ENCODE measurements at places on chromosomes 12 and 14.
A peak's percentile ranks its signal among the peaks of the same experiment; 100 is the strongest.

DNA sequence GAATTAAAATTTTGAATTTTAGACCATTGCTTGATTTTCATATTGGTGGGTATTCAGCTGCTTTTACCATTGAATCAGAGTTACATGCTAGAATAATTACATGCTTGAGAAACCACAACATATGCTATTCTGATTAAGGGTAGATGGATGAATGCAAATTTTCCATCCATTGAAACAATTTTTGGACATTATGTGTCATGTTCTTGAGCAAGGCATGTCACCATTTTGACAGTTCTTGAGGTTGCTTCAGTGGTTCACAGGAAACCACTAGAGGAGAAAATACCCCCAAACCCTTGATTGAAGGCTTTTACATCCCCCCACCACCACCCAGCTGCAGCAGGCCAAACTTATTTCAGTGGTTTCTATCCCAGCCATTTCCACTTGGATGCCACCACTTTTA lies 13.5 kb downstream of the UBR7 start:
- DNase-seq: no peak

GRCh38 chr12:104643819-104644669 lies 187.3 kb downstream of the CHST11 start:
- DNase-seq: no peak

DNA sequence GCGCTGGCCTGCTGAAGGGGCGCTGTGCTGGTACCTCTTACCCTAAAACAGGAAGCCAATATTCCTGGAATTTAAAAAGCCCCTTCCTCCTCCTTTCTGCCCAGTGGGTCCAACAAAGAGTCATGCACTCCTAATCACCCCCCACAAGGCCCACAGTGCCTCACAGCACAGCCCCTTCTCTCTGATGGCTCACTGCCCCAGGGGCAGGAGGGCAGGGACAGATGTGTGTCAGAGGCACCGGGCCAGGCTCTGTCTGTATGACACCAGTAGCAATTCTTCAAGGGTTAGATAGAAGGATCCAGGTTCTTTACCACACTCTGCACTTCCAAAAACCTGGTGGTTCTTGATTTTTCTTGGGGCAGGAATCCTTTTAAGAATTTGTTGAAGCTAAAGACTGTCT lies 8.9 kb downstream of the MYH6 start:
- DNase-seq: no peak

- no peak for DNase-seq
Measured at GRCh38 chr12:80681-81190, 14.2 kb downstream of the IQSEC3 start.

GRCh38 chr14:94310248-94310647 lies 12.9 kb downstream of the SERPINA6 start:
- no peak for DNase-seq

- no peak for DNase-seq
Measured at GRCh38 chr14:97350894-97351731, 553.9 kb downstream of the VRK1 start.

GRCh38 chr12:79983986-79984620 lies 49.2 kb upstream of the PPP1R12A start:
- DNase-seq: no peak

- DNase-seq: no peak
Measured at GRCh38 chr14:102278631-102278935, 26.4 kb downstream of the MOK start.

GRCh38 chr12:77746096-77746495 lies 84.6 kb upstream of the NAV3 start:
- no peak for DNase-seq

DNA sequence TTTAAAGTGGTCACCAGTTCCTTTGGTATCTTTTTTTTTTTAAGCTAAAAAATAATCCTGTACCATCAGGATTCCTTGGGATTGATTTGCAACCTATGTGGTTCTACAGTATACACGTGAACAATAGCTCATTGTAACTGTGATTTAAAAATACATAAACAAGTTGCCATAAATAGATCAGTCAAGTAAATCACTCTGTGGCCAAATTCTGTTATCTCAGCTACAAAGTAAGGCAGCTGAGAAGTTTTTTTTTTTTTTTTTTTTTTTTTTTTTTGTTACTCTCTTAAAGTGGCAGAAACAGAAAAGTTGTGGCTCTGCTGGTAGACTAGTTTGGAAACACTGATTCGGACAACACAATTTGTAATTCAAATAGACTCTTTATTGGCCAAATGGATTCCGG lies 104.5 kb downstream of the PRICKLE1 start:
- no peak for DNase-seq

- no peak for DNase-seq
Measured at GRCh38 chr14:99255621-99256482, 16.1 kb downstream of the BCL11B start.

DNA sequence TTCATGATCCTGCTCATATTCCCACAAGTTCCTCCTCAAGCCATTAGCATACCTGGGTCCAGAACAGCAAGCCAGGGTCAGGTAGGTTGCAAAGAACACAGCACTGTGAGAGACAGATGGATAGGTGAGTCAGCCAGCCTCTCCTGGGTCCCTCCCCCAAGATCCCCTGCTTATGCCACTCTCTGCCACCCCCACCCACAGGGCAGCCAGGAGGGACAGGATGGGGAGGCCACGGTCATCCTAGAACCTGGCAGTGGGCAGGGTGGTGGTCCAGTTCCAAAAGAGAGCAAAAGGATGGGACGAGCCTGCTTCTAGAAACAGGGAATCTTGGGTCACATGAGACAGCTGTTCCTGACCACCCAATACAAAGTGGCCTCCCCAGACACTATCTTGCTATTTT lies 12.7 kb downstream of the FAIM2 start:
- no peak for DNase-seq

GRCh38 chr12:53660041-53660440 lies 15.8 kb downstream of the ATP5MC2 start:
- DNase-seq: no peak

GRCh38 chr12:87513536-87514280 lies 515.5 kb downstream of the C12orf50 start:
- DNase-seq: no peak

GRCh38 chr12:131808744-131809371 lies 19.3 kb upstream of the MMP17 start:
- DNase-seq: no peak

GRCh38 chr12:81958406-81958805 lies 199.3 kb upstream of the PPFIA2 start:
- DNase-seq: no peak

DNA sequence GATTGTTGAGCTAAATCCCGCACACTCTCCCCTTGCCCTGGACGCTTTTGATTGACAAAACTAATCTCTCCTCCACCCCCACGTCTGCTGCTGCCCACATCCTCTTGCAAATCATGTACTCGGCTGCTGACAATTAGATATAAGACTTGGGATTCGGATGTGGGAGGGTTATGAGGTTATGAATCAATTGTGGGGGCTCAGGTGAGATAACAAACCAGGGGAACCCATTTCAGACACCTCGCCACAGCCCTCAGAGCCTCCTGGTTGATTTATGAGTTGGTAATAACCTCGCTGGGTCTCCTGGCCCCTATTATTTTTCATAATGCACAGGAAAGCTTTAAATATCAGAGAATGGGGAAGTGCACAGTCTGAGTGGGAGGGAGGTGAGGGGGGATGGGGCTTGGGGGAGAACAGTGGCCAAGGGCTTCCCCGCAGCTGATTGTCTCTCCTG lies 449.9 kb downstream of the DPF3 start:
- DNase-seq: peak; percentile 2

- no peak for DNase-seq
Measured at GRCh38 chr12:98401427-98401826, 114.0 kb upstream of the TMPO start.

DNA sequence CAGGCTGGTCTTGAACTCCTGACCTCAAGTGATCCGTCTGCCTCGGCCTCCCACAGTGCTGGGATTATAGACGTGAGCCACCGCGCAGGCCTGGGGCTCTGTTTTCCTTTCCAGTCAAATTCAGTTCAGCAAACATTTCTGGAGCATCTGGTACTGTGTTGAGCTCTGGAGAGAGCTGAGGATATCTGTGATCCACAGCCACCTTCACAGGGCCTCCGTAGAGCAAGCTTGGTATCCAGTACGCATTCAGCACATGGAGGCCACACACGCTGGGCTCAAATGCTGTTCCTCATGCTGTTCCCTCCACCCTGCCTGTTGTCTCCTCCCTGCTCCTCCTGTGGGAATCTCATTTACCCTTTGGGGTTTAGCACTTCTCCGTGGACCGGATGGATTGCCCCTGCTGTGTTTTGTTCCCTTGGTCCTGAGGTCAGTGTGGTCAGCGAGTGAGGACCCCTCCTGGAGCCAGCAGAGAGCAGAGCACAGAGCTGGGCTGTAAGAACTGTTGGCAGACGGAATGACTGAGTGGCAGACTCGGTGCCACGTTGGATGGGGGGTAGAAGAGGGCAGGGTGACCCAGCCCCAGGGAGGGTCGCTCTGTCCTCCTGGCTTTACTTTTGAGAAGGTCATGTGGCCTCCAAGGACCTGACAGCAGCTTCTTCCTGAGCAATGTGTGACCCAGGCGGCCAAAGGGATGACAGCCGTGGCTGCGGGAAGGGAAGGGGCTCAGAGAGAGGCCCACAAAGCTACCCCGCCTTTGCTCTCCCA lies 891 bp downstream of the RPS6KL1 start:
- DNase-seq: no peak

DNA sequence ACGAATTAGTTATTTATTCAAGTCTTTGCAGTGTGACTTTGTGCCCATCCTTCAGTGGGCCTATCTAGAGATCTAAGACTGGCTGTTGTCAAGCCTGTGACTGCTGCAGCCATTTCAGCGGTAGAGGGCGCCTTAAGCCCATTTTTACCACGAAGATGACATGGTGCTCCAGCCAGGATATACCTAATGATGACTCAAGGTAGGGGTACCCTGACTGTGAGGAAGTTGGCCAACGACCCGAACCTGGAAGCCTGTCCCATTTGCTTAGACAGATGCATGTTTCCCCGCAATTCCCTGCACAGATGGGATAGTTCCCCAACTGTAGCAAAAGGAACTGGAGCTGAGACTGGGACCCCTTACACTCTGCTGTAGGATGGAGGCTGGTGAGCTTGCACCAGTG lies 41.3 kb downstream of the RAB3IP start:
- DNase-seq: no peak

GRCh38 chr12:94290353-94290752 lies 142.0 kb downstream of the PLXNC1 start:
- no peak for DNase-seq

- DNase-seq: no peak
Measured at GRCh38 chr14:68145539-68145938, 326.0 kb downstream of the RAD51B start.

GRCh38 chr12:94768398-94769046 lies 118.2 kb upstream of the TMCC3 start:
- no peak for DNase-seq

DNA sequence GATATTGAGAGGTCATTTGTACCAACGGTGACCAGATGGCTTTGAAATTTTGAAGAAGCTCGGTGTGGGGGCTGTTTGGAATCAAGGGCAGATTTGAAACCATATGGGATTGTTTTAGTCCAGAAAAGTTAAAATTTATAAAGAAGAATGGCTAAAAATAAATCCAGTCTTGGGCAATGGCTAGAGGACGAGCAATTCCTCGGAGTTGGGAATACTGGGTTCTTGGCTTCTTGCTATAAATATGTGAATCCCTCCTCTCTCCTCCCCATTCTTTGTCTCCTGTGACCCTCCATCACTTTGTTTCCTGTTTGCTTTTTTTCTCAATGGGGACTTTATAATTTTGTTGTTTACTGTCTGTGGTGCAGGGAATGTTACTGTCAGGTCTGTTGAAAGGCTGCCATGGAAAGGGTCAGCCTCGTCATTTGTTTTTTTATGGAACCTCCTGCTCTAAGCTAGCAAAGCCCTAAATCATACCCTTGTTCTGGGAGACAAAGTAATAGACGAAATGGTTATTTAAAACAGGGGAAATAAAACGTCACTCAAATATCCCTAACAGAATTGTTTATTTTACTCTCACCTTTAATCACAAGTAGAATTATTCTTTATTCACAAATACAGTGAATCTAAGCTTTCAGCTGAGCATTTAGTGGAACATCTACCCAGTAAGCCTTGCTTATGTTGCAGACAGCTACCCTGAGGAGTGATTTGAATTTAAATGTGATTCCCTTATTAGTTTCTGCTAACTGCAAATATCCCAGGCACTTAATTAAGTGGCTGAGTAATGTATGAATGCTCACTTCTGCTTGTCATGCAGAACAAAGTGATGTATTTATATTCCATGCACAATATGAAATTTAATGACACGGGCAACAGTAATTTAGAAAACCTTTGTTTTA lies 273.1 kb upstream of the NOVA1 start:
- DNase-seq: no peak

DNA sequence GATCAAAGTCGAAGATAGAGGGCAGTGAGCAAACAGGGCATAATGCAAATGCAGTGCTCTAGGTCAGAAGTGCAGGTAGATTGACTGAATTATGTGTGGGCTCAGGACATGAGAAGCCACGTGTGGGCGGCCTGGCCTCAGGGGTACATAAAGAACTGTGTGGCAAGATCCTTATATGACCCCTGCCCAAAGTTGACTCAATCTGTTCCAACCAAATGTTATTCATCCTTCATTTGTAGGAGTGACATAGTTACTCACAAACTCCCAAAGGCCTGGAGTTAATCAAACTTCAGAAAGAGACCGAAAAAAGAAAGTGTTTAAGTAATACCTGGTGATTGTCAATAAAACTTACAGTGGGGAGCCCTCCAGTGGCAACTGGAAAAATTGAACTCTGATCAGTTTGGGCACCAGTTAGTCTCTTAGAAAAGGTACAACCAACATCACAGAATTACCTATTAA lies 150.4 kb upstream of the FAR2 start:
- no peak for DNase-seq

DNA sequence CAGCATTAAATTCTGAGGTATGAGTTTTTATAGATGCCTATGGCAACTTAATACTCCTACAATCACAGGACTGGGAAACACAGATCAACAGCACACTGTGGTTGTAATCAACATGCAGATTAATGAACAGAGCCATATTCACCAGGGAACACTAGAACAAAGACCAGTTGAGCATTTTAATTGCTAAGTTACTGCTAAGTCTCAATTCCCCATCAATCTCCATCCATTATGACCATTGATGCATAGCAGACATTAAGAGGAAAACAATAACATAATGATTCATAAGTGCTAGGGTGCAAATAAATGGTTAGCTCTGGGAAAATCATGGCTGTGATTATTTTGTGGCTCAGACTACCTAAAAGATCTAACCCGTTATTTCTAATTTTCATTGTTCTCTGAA lies 505.6 kb downstream of the TRHDE start:
- DNase-seq: no peak

DNA sequence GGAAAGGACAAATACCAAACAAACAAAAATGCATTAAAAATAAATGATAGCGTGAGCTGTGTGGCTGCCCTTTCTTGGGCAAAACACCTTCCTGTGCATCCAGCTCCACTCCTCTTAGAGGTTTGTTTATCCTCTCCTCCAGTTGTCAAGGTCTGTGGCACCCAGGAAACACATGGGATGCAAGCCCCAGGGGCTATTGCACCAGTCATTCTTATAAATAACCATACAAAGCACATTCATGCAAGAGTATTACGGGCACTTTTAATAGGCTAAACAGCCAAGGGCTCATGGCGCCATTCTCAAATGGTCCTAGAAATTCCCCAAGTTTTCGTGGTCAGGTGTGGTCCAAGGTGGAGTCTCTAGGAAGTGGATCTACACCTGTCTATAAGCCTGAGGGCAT lies 257.0 kb downstream of the DPF3 start:
- no peak for DNase-seq
